Activated CD4-positive, alpha-beta T cell treated with anti-CD3 and anti-CD28 coated beads, Interleukin-2, amount 10 ng/mL, durations not matched to agents 24 days and 14 days (primary cell): ENCODE measurements at places on chromosomes 7 and 10. TPM values are rescaled to one million over a fixed set of nuclear protein-coding genes. Genes with fewer than 3 reads are reported as not detected.
A peak's percentile ranks its signal among the peaks of the same experiment; 100 is the strongest.

- DNase-seq, result no peak
These were observed 43.7 kb downstream of the HIF1AN start for GRCh38 chr10:100579261-100580090.

GTF2IRD2 gene
- 4.0 and 5.6 TPM in 2 replicates for total RNA-seq

DNA sequence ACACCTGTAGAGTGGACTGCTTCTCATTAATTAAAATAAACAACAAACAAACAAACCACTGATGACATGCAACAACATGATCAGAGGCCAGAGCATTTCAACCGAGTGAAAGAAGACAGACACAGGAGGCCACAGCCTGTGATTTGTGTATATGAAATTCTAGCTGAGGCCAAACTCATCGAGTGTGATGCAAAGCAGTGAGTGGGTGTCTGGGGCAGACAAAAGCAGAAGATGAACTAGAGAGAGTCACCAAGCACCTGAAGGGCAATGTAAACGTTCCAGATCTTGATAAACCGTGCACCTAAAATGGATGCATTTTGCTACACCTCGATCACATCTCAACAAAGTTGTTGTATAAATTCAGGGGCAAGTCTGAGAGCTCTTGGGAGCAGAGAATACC lies 108.4 kb downstream of the KLF6 start:
- no peak for DNase-seq

GRCh38 chr7:70711452-70711851 lies 420.5 kb upstream of the GALNT17 start:
- no peak for DNase-seq

DNA sequence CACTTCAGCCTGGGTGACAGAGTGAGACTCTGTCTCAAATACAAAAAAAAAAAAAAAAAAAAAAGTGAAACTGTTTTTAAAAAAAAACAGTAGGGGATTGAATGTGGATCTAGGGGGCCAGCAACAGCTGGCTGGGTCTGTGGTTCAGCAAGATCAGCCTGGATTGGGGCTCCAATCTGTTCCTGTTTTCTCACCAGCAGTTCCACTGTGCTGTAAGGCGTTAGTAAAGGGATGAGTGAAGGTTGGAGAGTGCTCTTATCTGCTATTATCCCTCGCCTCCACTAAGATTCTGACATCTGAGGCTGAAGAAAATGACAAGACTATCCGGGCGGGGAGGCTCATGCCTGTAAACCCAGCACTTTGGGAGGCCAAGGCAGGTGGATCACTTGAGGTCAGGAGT lies 41.6 kb upstream of the GTF2IRD1 start:
- no peak for DNase-seq

DNA sequence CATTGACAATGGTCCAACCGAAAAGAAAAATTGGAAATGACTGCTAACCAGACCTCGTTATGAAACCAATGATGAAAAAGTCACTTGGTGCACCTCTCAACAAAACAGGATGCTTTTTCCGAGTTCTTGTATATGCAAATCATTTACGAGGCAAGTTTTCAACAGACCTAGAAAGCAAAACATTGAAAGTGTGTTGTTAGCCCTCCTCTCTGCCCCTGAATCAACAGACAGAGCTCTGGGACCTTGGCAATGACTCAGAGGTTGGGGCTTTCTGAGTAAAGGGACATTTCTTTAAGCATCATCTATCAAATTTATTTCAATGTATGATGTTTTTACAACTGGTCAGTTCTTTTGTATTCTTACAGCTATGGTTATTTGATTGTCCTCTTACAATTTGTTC lies 16.3 kb upstream of the DKK1 start:
- DNase-seq, result no peak

- no peak for DNase-seq
These were observed 16.7 kb upstream of the HMX3 start for GRCh38 chr10:123119081-123119480.

DNA sequence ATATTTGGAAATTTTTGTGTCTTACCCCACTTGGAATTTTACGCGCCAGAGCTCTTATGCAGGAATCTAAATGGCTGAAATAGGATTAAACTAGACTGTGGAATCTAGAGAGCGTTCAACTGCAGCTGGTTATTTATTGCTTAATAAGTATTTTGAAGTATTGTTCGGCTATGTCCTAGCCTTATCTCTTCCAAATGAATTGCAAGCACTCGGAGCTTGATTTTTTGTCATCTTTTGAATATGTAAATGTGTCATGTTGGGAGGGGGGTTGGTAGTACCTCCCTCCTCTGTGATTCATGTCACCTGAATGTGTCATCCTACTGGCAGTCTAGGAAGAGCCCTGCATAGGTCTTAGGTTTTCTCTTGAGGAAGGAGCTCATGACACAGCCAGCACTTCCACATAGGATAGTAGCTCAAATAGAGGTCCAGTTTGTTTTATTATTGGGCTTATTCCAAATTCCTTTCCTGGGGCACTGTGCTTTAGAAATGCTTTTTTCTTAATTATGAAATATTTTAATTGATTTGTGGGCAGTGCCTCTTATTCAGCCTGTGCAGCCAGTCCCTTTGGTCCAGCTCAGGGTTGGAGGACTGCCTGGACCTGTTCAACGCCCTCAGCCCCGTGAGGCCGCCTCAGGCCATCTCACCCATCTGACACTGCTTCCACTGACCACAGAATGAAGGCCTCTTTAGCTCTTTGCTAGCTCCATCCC lies 22.5 kb upstream of the TRIL start:
- no peak for DNase-seq

- no peak for DNase-seq
These were observed 230.6 kb upstream of the KIAA1217 start for GRCh38 chr10:23978317-23978716.

TAS2R5 gene
- total RNA-seq, result 0.89 and 1.0 TPM in 2 replicates

CYP2E1 gene
- 0.33 and 0.40 TPM in 2 replicates for total RNA-seq

GRCh38 chr10:45408421-45409319 lies 34.7 kb downstream of the ALOX5 start:
- no peak for DNase-seq

ZC3HAV1L gene
- 36.5 and 38.5 TPM in 2 replicates for total RNA-seq

- no peak for DNase-seq
These were observed 364.2 kb downstream of the GLRX3 start for GRCh38 chr10:130500261-130501000.

DNA sequence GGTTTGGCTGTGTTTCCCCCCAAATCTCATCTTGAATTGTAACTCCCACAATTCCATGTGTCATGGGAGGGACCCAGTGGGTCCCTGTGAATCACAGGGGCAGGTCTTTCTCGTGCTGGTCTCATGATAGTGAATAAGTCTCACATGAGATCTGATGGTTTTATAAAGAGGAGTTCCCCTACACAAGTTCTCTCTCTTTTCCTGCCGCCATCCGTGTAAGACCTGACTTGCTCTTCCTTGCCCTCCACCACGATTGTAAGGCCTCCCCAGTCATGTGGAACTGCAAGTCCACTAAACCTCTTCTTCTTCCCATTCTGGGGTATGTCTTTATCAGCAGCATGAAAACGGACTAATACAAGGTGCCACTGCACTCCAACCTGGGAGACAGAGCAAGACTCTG lies 329.2 kb downstream of the TNS3 start:
- no peak for DNase-seq

DNA sequence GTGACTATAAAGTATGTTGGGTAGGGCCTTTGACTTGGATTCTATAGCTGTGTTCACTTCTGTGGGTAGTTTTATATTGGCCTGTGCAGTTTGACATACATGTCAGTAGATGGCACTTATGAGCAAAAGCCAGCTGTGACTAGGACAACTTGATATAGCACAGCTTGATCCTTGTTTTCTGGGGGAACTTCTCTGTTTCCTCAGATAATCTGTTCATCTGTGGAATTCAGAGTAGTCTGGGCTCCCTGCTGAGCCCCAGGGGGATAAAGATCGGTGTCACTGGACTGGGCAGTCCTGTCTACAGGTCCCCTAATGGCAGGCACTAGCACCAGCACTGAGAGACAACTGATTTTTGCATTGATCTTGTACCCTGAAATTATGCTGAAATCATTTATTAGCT lies 25.4 kb downstream of the CYP2C9 start:
- DNase-seq, result peak; percentile 52

DNA sequence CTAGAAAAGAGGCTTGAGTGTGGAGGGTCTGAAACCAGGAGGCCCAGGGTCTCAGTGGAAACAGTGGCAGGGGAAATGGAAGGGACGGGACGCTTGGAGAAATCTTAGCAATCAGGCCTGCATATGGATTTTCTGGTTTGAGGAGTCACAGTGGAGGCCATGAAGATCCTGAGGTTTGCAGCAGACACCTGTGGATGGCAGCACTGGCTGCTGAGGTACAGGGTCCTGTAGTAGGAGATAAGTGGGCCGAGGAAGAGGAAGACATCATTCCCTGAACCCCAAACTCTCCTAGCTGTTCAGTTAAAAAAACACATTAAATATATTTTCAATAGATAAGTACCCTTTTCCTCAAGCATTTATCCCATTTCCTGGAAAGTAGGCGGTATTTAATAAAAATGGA lies 208.8 kb upstream of the IGFBP3 start:
- DNase-seq, result no peak

GRCh38 chr7:105691680-105692564 lies 110.6 kb upstream of the EFCAB10 start:
- DNase-seq, result peak; percentile 82

DNA sequence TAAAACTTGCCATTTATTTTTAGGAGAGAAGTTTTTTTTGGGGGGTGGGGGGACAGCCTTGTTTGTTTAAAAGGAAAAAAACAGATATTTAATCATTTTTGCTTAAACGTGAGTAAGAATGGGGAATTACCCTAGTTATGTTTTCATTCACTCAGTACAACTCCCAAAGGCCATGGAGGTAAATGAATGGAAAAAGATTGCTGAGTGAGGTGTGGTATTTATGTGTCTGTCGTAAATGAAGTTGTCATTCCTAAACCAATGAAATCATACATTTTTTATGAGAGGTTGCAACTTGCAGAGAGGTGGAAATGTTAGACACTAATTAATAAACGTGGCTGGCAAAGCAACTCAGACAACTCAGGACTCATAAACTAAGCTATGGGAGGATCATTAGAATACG lies 218.1 kb downstream of the CELF2 start:
- no peak for DNase-seq

ANKRD30A gene
- total RNA-seq, result not detected in 2 replicates

- DNase-seq, result no peak
These were observed 67.0 kb downstream of the GSAP start for GRCh38 chr7:77349141-77349540.

DNA sequence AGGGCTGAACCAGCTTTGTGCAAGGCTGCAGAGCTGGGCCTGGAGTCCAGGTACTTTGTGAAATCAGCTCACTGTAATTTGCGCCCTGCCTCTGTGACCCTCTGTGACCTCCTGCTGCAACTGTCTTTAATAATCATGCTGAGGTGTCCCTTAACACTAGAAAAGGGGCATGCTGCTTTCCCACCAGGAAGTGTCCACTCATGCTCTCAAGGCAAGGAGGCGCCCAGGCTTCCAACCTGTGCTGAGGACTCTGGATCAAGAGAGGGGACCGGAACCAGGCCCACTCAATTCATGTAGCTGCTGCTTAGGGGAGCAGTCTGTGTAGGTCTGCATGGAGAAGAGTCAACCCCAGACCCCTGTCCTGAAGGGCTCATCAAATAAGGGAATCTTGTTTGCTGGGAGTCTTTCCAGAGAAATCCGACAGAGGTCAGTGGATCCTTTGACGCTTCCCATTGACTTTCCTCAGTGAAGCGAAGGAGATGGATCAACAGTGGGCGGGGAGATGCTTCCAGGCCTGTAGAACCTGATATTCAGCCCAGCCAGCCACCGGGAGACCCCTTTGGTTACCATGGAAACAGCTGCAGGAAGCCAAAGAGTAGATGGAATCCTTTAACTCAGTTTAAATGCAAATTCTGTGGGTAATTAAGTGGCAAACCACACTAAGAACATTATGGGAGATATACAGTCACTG lies 945.9 kb downstream of the GRID1 start:
- peak; percentile 23 for DNase-seq

GRCh38 chr7:7385421-7385820 lies 150.3 kb downstream of the COL28A1 start:
- DNase-seq, result no peak

TECPR1 gene
- total RNA-seq, result 43.1 and 47.8 TPM in 2 replicates

DNA sequence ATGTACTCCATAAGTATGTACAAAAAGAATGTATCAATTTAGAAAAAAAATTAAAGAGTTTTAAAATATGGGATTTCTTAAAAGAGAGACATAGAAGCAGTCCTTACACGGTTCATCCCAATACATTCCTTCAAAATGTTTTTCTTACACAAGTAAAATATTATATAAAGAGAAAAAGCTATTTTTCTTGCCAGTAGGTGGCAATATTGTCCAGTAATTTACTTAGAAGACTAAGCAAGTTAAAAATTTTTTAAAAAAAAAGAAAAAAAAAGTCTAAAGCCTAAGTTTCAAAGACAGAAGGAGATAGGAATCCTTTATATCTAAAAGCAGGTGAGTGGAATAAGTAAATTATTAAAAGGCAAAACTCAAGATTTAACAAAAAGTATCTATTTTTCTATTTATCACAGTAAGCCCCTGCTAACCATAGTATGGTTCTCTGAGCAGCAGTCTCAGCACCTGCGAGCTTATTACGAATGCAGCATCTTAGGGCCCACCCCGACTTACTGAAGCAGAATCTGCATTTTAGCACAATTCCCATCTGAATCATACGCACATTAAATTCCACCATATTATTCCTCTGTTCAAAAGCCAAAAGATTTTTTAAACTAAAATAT lies 240.6 kb downstream of the DGKI start:
- DNase-seq, result no peak

LDB3 gene
- 0.07 TPM in 1 of 2 replicates, not detected in the other for total RNA-seq

GRCh38 chr10:12927896-12928295 lies 73.6 kb downstream of the CCDC3 start:
- no peak for DNase-seq

GRCh38 chr10:14459665-14460064 lies 128.9 kb upstream of the FRMD4A start:
- DNase-seq, result no peak

DNA sequence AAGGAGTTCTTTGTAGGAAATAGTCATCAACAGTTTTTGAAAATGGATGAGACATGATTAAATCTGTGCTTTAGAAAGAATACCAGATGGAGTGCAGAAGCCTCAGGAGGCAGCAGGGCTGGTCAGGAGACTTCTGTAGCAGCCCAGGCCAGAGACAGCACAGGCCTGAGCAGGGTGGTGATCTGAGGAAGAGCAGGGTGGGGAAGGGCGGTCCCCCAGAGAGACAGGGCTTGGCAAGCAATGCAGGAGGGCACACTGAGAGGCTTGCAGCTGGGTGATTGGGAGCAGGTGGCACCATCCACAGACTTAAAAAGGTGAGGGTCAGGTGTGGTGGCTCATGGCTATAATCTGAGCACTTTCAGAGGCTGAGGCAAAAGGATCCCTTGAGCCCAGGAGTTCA lies 4.3 kb upstream of the SMKR1 start:
- DNase-seq, result no peak

- no peak for DNase-seq
These were observed 98.1 kb downstream of the PPP1R17 start for GRCh38 chr7:31785101-31785500.

ZNF789 gene
- 22.6 and 23.6 TPM in 2 replicates for total RNA-seq

GJD4 gene
- not detected in 2 replicates for total RNA-seq

GRCh38 chr10:70958396-70958795 lies 70.0 kb upstream of the PCBD1 start:
- DNase-seq, result no peak

KCP gene
- 0.09 and 0.17 TPM in 2 replicates for total RNA-seq

ACSM6 gene
- total RNA-seq, result not detected in 2 replicates

- peak; percentile 64 for DNase-seq
These were observed 20.0 kb upstream of the GATA3 start for GRCh38 chr10:8034466-8035005.

- no peak for DNase-seq
These were observed 21.8 kb downstream of the NT5C2 start for GRCh38 chr10:103171278-103171677.

- DNase-seq, result no peak
These were observed 96.4 kb downstream of the CUX1 start for GRCh38 chr7:101913851-101914250.
